ENCODE measurements at places on chromosomes 3 and 15.

DNA sequence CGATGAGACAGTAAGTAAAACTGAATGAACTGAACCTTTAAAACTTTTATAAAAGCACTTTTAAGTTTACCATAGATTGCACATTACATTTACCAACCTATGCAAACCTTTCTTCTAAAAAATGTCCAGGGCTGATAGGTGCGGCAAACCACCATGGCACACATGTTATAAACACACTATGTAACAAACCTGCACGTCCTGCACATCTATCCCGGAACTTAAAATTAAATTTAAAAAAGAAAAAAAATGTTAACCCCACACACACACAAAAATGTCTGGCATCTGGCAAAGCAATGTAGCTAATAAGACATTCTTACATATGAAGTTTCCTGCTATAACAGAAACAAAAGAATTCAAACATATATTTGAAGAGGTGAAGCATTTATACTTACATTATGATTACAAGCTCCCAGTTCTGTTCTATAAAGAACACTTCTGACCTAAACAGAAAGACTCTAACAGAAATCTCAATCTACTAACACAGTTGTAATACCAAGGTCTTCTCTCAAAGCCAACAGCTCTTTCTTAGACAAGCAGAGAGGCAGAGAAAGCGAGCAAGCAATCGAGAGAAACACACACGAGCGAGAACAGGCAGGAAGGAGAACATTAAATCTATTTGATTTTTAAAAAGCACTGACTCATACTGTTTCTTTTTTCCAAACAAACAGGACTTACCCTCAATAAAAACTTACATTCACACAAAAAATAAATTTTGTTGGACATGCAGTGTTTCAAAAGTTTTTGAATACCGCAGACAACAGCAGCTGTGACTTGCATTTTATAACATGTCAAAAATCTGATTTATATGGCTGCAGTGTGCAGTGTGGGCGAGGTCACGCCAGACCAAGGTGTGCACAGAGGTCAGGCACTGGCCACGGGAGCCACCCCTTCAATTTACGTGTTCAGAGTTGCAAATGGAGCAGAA, at the start of gene NRG4:
Gene NRG4, minus strand, starts transcription at position 798 of the 925 bp plus-strand sequence. CDS start 1,194 bp downstream, outside the sequence.
- no peak for DNase-seq

- peak; percentile 2 for DNase-seq
These were observed 115.4 kb downstream of the NEK10 start for GRCh38 chr3:27253831-27254230.

DNA sequence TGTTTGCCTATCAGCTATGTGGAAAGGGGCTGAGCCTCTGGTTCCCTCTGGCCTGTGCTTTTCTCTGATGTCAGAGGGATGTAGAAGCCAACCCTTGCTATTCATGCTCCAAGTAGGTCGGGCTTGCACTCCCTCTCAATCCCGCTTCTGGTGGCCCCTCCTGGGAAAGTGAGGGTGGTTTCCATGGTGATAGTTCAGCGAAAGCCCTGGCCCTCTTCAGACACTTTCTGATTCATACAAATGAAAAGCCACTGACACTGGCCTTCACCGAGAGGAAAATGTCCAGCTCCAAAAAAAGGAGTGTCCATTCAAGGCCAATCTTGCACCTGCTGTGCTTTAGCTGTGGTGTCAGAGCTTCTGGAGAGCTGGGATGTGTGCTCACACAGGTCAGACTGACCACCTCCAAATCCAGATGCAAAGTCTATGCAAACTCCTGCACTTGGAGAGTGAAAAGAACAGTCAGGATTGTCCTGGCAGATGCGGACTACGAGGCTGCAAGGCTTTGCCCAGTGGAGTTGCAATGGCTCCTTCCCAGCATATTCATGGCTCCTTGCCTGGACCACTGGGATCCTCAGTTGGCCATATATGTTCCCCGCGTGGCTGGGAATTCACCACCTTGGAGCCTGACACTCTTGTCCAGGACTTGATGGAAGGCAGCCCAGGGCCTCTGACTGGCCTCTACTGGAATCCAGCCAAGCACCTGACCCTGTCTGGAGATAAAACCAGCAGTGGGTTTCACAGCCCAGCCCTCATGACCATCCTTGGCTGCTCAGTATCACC, 96.6 kb downstream of the CEMIP start:
- no peak for DNase-seq

GRCh38 chr3:158492685-158493084, 78.3 kb upstream of the MLF1 start:
- no peak for DNase-seq

DNA sequence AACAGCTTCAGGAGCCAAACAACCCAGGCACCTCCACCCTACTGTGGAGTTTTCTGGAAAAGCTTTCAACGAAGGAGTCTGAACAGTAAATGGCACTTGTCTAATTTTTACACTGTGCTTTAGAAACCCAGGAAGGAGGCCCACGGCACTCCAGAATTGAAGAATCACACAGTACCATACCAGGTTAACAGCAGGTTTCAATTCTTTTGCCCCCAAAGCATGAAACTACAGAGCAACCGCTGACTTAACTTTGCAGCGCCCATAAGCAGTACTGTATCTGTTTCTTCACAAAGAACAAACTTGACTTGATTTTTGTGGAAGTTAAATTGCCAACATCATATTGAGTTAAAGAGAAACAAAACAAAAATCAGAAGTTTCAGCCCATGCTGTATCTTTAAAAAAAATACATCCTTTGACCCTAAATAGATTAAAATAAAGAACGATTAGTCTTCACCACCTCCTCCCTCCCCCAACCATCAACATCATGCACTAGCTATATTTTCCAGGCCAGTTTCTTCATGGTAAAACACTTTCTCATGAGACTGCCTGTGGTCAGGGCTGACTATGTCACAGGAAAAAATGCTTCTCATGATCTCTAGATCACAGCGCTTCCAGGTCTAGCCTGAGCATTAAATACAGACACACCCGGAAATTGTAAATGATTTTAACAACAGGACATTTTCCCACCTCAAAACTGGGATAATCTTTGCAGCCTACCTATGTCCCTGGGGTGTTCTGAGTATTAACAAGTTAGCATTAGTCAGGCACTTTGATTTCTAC, 456.3 kb downstream of the FOXP1 start:
- DNase-seq, result no peak

DNA sequence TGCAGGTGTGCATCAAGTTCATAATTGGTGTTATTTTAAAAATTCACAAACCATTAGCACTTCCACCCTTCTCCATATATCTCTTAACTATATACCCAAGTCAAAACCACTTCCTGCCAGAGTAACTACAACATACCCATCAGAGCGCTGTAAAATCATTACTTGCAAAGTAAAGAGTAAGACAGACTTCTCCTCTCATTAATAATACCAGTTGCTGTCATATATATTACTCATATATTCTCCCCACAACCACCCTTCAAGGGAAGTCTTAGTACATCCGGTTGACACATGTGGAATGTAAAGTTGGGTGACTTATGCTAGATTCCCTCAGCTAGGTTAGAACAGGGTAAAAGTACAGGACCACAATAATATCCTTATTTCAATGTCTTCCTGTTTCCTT, 5.6 kb downstream of the TERC start:
- DNase-seq, result no peak

- no peak for DNase-seq
These were observed 277.7 kb upstream of the ZNF717 start for GRCh38 chr3:76063019-76063418.

DNA sequence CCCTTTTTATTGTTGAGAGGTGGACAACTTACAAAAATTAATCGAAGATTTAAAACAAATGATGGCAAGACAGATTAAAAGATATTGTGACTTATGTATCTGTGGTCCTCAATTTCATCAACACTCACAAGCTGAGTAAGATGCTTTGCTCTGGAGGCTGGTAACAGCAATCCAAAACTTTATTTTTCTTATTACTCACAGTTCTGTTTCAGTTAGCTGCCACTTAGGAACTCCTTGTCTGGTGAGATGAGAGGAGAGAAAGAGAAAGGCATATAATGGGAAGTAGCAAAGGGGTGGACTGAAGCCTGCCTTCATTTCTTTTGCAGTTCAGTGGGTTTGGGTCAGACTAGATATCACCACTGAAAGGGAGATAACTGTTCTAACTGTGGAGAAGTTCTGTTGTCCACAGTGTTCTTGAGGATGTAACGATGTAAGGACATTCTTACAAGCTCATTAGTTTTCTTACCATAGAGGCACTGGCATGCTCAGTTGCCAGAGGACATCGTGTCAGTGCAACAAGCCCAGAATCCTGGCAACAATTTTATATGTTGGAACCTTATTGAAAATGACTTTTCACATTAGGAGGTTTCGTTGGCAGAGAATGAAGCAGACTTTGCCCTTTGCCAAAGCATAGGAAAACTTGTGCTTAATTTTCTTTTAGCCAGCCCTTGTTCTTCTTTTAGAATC, 93.6 kb downstream of the PLCL2 start:
- no peak for DNase-seq

DNA sequence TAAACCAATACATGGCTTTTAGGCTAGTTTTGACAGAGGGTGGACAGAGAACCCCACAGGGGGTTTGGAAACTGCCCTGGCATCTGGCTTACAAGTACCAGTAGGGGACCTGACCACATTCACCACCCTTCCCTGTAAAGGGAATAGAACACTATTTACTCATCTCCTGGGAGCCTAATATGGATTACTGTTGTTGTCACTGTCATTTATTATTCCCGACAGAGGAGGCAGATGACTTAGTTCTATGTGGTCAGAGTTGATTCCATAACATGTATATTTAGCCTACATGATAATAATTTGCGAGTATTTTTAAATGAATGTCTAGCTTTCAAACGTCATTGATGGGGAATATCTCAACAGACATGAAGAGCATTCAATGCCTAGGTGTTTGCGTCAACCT, 15.9 kb downstream of the ZBTB38 start:
- no peak for DNase-seq

DNA sequence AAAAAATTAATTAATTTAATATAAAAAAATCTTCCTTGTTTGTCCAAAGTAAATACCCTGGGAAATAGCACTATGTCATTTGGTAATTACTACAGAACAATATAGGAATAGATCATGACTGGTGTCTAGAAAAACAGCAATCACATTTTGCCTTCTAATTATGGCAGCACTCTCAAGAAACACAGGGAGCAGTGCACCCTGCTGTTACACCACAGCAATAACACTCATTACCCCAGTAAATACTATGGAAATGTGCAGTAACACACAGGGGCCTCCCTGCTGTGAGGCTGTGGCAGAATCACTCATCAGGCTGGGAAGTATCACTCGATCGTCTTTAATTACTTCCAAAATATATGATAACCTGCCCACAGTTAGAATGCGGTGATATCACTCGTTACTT, 646.0 kb downstream of the TUSC7 start:
- no peak for DNase-seq

- no peak for DNase-seq
These were observed 10.0 kb upstream of the SPINK8 start for GRCh38 chr3:48343432-48343831.

- no peak for DNase-seq
These were observed 115.2 kb upstream of the ETV5 start for GRCh38 chr3:186224041-186224610.

DNA sequence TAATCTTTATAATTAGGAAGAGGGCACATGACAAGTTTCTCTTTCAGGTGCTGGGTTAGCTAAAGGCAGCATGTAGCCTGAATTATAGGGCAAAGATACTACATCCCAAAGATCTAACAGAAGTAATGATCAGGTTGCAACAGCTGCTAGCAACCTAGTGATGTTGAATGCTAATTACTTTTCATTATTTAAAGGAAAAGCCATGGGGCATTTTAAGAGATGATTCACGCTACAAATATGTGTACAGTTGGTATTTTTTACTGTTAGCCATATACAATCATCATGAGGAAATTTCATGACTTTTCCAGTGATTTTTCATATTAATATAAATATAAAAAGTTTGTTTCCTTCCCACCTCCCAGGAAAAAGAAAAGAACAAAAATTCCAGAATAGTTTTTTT, 43.0 kb downstream of the NEK10 start:
- no peak for DNase-seq

- no peak for DNase-seq
These were observed 15.2 kb downstream of the PRICKLE2 start for GRCh38 chr3:64209866-64210621.

DNA sequence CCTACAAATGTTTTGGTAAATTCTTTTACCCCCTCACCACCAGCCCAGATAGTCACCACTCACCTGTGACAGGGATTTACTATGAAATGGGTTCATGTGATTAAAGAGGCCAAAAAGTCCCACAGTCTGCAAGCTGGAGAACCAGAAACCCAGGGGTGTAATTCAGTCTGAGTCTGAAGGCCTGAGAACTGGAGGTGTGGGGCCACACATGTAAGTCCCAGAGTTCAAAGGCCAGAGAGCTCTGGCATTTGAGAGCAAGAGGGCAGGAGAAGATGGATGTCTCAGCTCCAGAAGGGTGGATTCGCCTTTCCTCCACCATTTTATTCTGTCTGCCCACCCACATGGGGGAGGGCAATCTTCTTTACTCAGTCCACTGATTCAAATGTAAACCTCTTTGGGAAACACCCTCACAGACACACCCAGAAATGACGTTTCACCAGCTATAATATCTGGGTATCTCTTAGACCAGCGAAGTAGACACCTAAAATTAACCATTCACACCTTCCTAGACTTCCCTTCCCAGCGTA, 11.9 kb downstream of the RTP3 start:
- no peak for DNase-seq

DNA sequence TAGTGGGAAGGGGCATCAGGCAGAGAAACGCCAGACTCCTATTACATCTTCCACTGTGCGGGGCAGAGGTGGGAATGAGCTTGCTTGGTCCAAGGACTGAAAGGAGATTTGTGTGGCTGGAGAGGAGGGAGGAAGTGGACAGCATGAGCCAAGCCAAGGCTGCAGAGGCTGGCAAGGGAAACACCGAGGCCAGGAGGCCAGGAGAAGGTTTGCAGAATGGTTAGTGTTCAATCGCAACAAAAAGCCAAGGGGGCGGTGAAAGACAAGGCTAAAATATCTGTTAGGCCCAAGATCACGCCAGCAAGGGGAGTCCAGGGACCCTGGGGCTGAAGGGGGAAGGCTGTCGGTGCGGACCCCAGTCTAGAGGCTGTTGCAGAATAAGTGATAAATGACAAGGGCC, 75.8 kb downstream of the CPN2 start:
- DNase-seq, result no peak

DNA sequence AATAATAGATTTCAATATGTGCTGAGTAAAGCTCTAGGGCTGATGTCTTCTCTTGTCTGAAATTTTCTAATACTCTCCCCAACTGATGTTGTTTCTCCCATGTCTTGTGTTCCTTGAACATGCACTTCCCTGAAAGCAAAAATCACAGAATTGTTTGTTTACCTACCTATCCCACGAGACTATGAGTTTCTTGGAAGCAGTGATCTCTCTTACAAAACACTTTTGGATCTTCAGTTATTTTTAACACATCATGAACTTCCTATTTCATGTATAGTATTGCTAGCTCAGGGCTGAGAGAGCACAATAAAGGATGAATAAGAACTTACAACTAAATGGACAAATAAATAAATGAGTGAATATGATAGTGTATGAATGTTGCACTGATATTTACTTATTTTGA, 365.0 kb downstream of the ROBO2 start:
- no peak for DNase-seq

Data from stimulated activated CD4-positive, alpha-beta T cell treated with anti-CD3 and anti-CD28 coated beads, Interleukin-12 subunit alpha, Interleukin-12 subunit beta, amount 100 ng/mL, for 48 hours (primary cell).